ENCODE measurements at places on chromosomes 3 and 15. TPM values are rescaled to one million over a fixed set of nuclear protein-coding genes. Genes with fewer than 3 reads are reported as not detected.

Gene UBA7
- 85.5 TPM for total RNA-seq

- DNase-seq = no peak
- no peak overlapping the region for H3K27ac ChIP-seq
- no peaks in the 10 kb centered on the region for H3K36me3 ChIP-seq
- peaks cover 11% of the 10 kb centered on the region for H3K27me3 ChIP-seq
- no peaks in the 10 kb centered on the region for H3K4me1 ChIP-seq
- no peak overlapping the region for H3K4me3 ChIP-seq
These were observed 118.0 kb downstream of the ABI3BP start for GRCh38 chr3:100875239-100875638.

Gene AMT
- 4.1 TPM for total RNA-seq

DNA sequence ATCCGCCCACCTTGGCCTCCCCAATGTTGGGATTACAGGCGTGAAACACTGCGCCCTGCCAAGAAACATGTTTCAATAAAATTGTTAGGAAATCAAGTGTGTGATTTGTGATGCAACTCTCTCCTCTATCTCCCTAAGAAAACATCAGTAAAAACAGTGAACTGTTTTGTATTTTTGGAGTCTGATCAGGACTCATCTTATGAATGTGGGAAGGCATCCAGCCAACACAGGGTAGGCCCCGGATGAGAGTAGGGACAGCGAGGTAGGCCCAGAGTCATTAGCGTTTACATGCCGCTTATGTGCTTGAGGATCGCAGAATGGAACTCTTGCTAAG lies 884 bp upstream of the GLYCTK start:
- DNase-seq = no peak
- H3K4me1 ChIP-seq = peaks cover 39% of the 10 kb centered on the region
- H3K27me3 ChIP-seq = no peaks in the 10 kb centered on the region

DNA sequence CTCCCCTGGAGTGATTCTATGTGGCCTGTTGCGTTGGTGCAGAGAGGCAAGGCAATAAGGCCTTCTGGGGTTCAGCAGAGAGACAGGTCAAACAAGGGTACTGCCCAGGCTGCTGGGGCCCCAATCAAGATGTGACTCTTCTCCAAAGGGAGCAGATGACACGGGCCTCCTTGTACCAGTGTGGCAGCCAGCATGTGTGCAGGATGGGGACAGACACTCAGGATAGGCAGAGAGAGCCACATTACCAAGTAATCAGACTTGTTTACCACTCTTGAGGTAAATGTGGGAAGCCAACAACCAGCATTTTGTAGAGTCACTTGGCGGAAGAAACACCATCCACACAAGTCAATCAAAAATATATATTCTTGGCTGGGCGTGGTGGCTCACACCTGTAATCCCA lies 95.3 kb upstream of the DLG1 start:
- H3K27ac ChIP-seq = no peak overlapping the region
- peaks cover 13% of the 10 kb centered on the region for H3K27me3 ChIP-seq
- peaks cover 19% of the 10 kb centered on the region for H3K4me1 ChIP-seq

GRCh38 chr3:28328188-28329151 lies 20.1 kb upstream of the ZCWPW2 start:
- H3K27ac ChIP-seq = no peak overlapping the region
- H3K4me3 ChIP-seq = no peak overlapping the region
- peaks cover 13% of the 10 kb centered on the region for H3K36me3 ChIP-seq
- no peak for DNase-seq
- H3K27me3 ChIP-seq = no peaks in the 10 kb centered on the region
- H3K4me1 ChIP-seq = peaks cover 14% of the 10 kb centered on the region

Gene PLA2G4E
- not detected for total RNA-seq

DNA sequence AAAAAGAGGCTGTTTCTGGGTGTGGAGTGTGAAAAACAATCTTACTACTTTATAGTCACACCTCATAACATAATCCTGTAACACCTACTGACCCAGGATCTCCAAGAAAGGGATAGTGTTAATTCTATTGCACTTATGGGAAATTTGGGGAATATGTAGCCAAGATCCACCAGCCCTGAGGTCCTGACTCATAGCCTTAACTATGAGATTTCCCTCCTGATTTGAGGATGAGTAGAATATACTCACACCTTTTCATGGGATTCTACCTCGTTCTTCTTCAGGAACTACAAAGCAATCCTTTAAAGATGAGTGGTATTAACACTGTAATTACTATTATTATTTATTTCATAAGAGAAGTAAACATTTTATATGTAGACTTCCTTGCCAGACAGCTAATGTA lies 315.2 kb downstream of the MECOM start:
- peaks cover 2% of the 10 kb centered on the region for H3K4me1 ChIP-seq
- H3K36me3 ChIP-seq = no peaks in the 10 kb centered on the region
- no peak overlapping the region for H3K27ac ChIP-seq
- H3K4me3 ChIP-seq = no peak overlapping the region

DNA sequence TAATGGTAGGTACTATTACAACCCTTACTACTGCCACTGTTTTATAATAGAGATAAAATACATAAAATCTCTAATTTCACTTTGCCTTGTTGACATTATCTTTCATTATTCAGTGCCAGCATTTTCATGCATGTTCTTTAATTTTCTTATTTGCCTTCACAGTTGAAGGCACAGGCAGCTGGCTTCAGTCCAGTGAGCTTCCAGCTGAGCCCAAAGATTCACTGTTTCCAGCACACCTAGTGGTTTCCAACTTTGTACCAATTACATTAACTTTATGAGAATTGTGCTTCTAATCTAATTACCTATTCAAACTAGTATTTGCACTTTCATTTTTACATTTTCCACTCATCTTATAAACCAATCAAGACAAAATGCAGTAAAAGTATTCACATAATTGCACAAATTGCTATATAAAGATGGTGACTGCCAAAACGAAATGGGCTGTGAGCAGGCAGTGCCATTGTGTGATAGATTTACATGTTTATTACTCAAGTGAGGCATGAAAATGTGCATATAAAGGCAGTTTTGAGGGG lies 228.3 kb downstream of the MFSD1 start:
- H3K27ac ChIP-seq = no peak overlapping the region
- no peak for DNase-seq
- H3K36me3 ChIP-seq = no peaks in the 10 kb centered on the region
- H3K4me3 ChIP-seq = no peak overlapping the region

DNA sequence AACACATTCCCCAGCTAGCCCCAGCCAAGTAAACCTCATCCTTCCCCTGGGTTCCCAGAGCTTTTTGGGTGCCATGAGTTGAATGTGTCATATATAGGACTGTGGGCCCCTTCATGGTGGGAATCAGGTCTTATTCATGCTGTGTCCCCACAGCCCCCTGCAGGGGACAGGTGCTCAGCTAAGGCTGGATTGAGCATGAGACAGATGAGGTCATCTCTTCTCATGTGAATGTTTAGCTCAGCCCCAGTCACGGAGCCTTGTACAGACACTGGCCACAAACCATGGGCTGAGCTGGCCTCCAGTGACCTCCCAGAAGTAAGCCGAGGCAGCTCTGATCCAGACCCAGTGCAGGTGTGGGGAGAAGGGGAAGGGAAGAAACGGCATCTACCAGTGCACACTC lies 70.7 kb downstream of the C3orf70 start:
- H3K36me3 ChIP-seq = no peaks in the 10 kb centered on the region
- no peak overlapping the region for H3K27ac ChIP-seq
- no peaks in the 10 kb centered on the region for H3K4me1 ChIP-seq
- peaks cover 7% of the 10 kb centered on the region for H3K27me3 ChIP-seq

DNA sequence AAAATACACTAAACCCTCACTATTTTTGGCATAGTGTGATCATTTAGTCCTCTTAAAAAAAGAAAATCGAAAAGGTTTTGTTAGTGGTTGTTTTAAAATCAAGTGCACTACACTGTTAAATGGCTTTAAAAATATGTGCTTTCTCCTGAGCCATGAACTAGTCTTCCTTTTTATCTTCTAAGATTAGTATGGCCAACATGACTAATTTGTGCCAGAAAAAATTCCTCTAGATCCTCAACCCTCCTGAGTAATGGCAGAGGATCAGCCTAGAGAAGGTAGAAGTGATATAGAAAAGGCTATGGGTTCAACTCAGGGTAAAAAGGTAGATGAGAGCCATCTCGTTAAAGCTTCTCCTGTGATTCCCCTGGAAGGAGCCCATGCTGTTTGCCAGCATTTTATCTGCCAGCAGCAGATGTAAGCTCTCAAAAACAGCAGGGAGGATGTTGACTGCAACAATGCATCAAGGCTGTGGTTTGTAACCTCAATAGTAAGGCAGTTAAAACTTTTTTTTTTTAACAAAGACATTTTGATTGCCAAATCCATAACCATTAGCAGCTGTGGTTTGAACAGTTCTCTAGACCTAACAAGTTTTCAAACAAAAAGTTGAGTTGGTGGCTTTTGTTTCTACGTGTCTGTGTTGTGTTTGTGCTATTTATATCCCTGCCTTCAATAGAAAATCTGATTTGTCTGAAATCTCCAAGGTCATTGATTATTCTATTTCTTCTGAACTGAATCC lies 30.2 kb upstream of the ZNF609 start:
- peak; percentile 35 for DNase-seq
- no peak overlapping the region for H3K4me3 ChIP-seq
- peak overlapping the region; percentile 92 for H3K27ac ChIP-seq
- H3K4me1 ChIP-seq = peaks cover 44% of the 10 kb centered on the region

Gene UNC13C
- not detected for total RNA-seq

DNA sequence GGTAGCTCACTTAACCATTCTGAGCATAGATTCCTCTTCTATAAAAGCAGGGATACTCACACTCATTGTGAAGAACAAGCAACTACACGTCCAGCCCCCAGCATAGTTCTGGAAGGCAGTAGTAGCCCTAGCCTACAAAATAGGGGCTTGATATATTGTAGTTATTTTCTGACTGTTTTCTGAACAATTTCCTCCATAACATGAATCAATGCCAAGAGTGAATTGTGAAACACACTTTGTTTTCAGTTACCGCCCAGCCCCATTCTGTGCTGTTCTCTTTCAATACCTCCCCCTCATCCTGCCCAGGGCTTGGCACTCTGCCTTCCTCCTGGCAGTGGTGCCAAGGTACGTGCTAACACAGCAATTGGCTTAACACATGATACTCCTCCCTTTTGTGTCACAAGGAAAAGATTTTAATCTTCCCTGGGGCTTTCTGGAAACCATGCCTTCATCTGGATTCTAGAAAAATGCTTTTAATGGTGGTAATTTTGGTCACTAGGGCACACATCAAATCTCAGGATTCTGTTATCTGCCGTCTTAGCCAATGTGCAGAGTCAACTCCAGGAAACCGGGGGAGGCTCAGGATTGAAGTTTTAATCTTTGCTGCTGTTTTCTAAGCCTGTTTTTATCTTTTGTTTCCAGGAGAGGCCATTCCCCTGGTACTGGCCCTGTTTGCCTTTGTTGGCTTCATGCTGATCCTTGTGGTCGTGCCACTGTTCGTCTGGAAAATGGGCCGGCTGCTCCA lies 37.2 kb downstream of the IL20RB start:
- H3K27ac ChIP-seq = peak overlapping the region; percentile 30
- H3K36me3 ChIP-seq = no peaks in the 10 kb centered on the region
- peak; percentile 60 for DNase-seq

Gene PRR20G
- total RNA-seq = not detected

Gene ADAMTS9
- not detected for total RNA-seq

DNA sequence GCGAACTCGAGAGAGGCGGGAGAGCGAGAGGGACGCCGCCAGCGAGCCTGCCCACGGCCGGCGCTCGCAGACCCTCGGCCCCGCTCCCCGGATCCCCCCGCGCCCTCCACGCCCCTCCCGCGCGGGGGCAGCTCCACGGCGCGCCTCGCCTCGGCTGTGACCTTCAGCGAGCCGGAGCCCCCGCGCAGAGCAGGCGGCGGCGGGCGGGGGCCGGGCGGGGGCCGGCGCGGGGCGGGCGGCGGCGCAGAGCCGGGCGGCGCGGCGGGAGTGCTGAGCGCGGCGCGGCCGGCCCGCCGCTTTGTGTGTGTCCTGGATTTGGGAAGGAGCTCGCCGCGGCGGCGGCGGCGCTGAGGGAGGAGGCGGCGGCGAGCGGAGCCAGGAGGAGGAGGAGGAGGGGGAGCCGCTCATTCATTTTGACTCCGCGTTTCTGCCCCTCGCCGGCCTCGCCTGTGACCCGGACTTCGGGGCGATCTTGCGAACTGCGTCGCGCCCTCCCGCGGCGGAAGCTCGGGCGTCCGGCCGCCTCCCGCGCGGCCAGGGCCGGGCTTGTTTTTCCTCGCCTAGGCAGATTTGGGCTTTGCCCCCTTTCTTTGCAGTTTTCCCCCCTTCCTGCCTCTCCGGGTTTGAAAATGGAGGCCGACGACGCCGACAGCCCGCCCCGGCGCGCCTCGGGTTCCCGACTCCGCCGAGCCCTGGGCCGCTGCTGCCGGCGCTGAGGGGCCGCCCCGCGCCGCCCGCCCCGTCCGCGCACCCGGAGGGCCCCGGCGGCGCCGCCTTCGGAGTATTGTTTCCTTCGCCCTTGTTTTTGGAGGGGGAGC lies 524 bp downstream of the IGF1R start:
- H3K27me3 ChIP-seq = peaks cover 15% of the 10 kb centered on the region
- H3K4me1 ChIP-seq = peaks cover 25% of the 10 kb centered on the region
- peak overlapping the region; percentile 91 for H3K27ac ChIP-seq

- no peaks in the 10 kb centered on the region for H3K36me3 ChIP-seq
- H3K4me3 ChIP-seq = no peak overlapping the region
- DNase-seq = peak; percentile 38
These were observed 7.3 kb downstream of the ACOX2 start for GRCh38 chr3:58529516-58530353.

DNA sequence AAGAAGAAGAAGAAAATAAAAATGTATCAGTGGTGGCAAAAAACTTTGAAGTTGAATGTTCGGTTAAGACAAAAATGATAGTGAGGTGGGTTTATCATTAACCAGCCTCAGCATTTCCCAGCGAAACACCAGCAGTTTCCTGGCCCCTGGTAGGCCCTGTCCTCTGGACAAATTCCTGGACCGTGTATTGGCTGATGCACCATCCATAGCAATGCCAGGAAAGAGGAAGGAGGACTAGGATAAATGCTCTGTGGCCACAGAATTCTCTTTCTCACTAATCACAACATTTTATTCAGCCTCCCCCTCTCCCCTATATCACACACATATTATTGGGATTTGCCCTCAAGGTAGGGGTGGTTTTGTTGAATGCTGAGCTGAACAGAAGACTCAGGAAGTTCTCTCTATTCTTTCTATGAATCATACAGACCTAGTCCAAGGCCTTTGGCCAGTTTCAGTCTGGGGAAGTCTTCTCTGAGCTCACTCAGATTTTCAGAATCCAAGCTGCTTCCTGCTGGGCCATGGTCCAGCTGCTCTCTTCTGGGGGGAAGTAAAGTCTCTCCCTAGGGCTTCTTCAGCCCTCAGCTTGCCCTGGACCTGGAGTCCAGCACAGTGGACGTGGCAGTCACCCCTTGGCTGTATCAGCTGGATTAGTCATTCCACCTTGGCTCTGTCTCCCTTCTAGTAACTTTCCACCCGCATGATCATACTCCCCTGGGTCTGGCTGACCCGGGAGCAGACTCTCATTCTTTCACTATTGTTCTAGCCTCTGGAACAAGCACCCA lies 27.6 kb downstream of the SLC28A1 start:
- no peak overlapping the region for H3K4me3 ChIP-seq
- H3K27me3 ChIP-seq = peaks cover 2% of the 10 kb centered on the region
- H3K36me3 ChIP-seq = peaks cover 2% of the 10 kb centered on the region
- H3K4me1 ChIP-seq = peaks cover 11% of the 10 kb centered on the region
- no peak for DNase-seq
- no peak overlapping the region for H3K27ac ChIP-seq

Measured in activated CD4-positive, alpha-beta T cell treated with anti-CD3 and anti-CD28 coated beads for 36 hours (primary cell).